ENCODE measurements at places on chromosomes 7 and 10.

GRCh38 chr10:118901906-118902305 is 127.6 kb upstream of the NANOS1 start:
- peak; percentile 13 for DNase-seq

- DNase-seq = peak; percentile 12
Measured at GRCh38 chr7:155731380-155731779, 80.9 kb downstream of the SHH start.

DNA sequence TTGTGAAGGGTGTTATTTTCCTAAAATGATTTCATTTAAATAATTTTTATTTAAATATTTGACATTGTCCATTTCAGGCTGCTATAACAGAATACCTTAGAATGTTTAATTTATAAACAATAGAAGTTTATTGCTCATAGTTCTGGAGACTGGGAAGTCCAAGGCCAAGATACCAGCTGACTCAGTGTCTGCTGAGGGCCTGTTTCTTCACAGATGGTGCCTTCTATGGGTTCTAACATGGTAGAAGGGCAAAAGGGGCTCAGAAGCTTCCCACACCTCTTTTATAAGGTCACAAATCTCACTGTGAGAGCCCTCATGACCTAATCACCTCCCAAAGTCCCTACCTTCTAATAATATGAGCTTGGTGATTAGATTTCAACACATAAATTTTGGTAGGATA is 50.7 kb downstream of the MTURN start:
- DNase-seq = no peak

GRCh38 chr7:101891936-101892640 is 74.7 kb downstream of the CUX1 start:
- peak; percentile 50 for DNase-seq

- no peak for DNase-seq
Measured at GRCh38 chr10:130040817-130041330, 69.8 kb downstream of the C10orf143 start.

GRCh38 chr10:66591865-66592264 is 334.0 kb upstream of the LRRTM3 start:
- DNase-seq = no peak

DNA sequence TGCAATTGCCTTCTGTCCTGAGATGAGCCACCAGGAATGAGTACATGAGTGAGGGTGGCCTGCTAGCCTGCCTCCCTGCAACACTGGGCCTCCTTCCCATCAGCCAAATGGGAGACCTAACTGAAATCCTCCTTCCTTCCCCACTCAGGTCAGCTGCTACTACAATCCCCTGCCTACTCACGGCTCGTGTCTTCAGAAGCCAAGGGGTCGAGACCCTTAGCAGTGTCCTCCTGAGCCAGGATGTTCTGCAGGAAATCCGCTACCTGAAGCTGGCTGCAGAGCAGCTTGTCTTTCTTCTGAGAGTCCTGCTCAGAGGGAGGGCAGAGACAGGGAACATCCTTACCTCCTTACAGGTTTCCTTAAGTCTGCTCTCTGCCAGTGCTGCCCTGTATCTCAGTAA is 1.2 kb downstream of the ZWINT start:
- no peak for DNase-seq

GRCh38 chr10:36026656-36027390 is 384.7 kb upstream of the FZD8 start:
- no peak for DNase-seq

GRCh38 chr10:73916761-73917470 is 6.0 kb downstream of the PLAU start:
- DNase-seq = no peak

DNA sequence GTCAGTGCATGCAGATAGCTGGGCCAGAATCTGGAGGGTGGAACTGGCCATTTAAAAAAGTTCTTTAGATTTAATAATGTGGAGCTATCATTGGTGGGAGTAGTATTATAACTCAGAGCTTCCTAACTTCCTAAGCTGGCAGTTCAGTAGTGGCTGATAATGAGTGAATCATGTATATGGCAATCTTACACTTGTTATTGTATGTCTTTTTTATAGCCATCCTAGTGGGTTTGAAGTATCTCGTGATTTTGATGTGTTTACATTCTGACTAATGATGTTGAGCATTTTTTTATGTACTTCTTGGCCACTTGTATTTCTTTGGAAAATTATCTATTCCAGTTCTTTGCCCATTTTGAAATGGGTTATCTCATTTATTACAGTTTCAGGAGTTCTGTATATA is 15.4 kb downstream of the TFAM start:
- peak; percentile 23 for DNase-seq

- peak; percentile 35 for DNase-seq
Measured at GRCh38 chr7:152402384-152403250, 33.2 kb downstream of the KMT2C start.

DNA sequence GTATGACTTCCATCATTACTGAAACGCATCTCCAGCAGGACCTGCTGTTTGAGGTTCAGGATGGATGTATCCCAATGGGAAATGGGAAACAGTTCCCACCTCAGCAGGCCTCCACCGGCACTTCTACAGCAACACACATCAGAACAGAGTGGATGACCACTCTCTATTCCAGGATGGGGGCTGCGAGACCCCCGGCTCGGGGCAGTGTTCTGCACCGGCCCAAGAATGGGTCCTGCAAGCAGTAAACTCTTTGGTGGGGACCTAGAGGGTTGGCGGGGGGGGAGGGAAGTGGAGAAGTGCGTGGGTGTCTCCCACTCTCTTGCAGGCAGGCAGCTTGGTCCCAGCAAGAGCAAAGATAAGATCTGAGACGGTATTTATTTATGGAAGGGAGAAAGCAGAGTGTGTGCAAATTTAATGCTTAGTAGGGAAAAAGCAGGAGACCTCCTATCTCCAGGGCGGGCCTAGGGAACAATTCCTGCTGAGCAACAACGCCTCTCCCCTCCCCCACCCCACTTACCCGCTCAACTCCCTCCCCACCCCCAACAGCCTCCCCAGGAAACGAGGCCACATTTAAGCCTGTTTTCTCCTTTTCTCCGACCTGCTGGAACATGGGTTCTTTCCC is 4.0 kb downstream of the SFMBT2 start:
- no peak for DNase-seq

DNA sequence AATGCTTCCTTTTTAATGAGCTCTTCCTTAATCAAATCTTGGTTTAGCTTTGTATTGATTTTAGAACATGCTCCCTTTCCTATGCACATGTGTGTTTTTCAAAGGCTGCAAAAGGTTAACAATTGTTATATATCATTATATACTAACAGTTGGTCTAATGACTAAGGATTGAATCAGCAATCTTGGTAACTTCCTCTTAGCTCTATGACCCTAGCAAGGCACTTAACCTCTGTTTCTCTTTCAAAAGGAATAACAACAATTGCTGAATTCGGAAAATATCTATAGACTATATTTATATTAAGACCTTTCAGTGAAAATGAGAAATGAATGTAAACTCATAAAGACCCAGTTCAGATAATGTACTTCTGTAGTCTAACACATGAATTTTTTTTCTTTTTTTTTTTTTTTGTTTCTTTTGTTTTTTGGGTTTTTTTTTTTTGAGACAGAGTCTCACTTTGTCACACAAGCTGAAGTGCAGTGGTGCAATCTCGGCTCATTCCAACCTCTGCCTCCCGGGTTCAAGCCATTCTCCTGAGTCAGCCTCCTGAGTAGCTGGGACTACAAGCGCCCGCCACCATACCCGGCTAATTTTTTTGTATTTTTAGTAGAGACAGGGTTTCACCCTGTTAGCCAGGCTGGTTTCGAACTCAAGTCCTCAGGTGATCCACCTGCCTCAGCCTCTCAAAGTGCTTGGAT is 48.8 kb downstream of the HOXA1 start:
- peak; percentile 44 for DNase-seq

DNA sequence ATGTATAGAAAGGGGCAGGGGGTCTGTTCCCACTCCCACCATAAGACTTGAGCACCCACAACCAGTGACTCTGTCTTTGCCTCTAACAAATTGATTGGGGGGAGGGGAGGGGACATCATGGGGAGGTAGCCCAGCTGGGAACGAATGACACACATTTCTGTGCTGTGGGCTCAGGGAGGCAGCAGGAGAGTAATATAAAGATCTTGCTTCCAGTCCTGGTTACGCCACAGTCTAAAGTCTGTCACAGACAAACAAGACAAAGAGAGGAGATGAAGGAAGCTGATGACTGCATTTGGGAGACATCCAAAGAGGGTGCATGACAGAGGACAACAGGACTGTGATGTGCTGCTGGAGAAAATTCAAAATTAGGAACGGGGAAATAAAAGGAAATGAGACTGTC is 153.9 kb downstream of the ACTR3B start:
- no peak for DNase-seq

DNA sequence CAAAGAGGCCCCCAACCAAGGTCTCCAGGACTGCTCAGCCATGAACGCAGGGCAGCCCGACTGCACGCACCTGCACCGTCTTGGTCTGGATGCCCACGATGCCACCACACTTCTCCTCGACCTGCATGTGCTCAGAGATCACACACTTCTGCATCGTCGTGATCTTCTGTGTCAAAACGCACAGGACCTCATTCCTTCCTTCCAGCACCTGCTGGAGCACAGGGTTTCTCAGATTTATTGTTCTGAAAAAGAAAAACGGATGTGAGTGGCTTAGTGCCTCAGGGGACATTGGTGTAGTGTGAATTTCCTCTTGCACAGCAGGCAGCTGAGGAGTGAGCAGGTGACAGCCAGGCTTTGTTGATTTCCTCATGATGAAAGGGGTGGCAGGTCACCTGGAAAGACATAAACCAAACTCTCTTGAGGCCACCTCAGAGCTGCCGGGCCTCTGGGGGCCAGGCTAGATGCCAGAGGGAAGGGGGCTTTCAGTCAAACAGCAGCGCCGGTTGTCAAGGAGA is 38.2 kb downstream of the GSDME start:
- no peak for DNase-seq

DNA sequence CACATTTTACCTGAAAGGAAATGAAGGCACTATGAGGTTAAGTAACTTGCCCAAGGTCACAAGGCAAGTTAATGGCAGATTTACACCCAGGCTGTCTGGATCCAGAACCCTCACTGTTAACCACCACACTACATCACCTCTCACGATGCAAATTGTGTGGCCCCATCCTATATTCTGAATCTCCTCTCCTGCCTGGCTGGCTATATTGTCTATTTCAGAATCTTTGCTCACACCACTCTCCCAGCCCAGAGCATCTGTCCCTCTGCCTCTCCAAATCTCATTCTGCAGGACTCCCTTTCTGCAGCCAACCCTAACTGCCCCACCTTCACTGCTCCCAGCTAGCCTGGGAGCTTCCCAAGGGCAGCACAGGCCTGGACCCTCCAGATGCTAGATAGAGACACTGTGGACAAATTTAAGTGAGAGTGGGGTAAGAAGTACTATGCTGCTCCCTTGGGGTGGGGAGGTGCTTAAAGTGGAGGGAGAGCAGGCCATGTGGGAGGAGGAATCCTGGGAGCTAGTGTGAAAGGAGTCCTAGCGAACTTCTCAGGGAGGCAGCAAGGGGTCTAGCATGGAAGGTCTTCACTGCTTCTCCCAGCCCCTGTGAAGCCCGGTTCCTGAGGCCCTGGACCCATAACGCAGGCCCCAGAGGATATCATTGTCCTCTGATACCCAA is 786 bp downstream of the CUEDC2 start:
- DNase-seq = peak; percentile 54

DNA sequence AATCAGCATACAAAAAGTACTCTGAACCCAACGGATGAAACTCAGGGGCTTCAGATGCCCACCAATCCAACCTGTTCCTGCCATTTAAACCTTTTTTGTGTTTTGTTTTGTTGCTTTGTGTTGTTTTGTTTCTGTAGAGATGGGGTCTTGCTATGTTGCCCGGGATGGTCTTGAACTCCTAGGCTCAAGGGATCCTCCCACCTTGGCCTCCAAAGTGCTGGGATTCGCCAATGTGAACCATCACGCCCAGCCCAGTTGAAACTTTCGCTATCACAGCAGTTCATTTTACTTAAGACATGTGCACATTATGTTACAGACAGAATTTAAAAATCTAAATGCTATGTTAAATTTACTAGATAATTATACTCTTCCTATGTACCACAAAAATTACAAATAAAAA is 101.6 kb downstream of the SKIDA1 start:
- DNase-seq = no peak

DNA sequence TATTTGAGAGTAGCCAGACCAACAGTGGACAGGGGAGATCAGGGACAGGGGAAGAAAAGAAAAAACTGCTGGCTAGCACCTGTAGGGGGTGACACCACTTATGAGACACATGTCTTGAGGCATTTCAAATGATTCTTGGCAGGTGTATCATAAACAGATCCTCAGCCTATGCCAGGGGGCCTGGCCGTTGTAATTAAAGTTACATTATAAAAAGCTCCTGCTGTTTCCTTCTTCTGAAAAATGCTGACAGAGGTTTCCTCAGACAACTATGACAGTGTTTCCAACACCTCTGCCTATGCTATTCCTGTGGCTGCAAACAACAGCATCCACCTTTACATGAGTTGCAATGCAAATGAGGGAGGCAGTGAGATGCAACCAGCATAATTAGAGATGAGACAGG is 281.0 kb upstream of the PTER start:
- DNase-seq = no peak

DNA sequence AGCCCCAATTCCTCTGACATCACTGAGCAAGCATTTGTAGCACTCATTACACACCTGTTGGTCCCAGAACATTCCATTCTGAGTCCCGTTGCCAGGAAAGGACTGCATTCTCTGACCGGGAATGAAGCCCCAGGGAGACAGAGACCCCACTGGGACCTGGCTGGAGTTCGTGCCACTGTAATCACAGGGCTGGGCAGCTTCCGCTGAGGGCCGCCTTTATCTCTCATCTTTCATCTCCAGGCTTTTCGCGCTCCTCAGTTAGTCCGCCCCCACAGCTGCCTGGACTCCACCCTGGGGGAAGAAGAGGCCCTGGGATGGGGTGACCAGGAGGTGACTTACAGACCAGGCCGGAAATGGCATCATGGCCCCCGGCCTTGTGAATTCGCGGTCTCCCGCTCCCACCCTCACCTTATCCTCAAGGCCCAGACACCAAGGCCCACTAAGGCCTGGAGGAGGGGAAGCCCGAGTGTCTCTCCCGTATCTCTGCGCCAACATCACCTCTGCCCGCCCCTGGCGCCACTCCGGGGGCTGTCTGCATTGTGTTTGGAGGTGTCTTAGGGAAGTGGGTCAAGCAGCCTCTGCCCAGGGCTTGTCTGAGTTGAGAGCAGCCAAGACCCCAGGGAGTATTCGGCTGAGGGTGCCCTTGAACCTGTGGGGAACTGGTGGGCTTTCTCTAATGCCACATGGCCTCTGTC is 75.4 kb downstream of the PROSER2 start:
- no peak for DNase-seq

Measured in fibroblast of the aortic adventitia (primary cell).